ENCODE measurements at places on chromosomes 6 and 20.

DNA sequence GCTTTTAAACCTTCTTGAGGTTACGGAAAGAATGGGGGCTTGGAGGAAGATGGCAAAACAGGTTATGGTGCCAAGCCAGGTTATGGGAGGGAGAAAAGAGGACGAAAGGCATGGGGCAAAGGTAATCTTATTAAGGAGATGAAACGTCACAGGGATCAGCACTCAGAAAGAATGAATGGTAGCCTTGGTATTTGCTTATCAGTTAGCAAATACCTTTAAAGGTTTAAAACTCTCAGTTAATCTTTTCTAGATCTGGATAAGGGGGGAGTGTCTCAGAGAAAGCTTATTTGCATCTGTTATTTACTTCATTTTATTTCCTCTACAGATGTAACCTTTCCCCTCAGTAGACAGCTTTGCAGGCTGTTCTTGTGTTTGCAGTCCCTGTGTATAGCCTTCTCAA lies 55.5 kb upstream of the EEF1E1 start:
- no peak for DNase-seq

DNA sequence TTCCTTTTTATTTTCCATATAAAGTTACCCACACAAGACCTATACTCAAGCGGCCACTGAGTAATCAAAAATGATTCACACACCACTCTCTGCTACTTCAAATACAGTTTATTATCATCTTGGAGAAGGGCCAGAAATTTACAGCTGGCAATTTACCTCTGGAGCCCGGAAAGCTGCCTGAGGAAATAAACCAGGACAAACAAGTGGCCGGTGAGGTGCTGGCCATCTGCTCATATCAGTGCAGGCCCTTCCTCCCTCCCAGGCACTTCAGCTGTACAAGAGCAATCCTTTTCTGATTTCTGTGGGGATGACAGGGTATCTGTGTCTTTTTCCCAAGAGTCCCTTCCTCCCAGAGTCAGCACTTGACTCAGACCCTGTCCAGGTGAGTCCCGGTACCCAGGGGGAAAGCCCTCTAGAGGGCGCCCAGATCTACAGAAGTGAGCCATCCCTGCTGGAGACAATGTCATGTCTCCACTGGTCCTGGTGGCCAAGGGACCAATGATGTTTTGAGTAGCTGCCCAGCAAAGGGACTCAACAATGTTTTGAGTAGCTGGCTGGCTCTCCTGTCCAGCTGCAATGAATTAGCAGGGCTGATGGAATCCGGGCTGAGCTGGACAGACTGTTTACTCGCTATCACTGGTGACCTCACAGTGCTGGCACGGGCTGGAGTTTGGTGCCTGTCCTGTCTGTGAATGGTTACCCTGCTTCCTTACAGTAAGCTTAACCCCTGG lies 23.6 kb downstream of the LRP11 start:
- no peak for DNase-seq

- no peak for DNase-seq
Observed at GRCh38 chr20:1685304-1686052, 27.9 kb upstream of the SIRPG start.

GRCh38 chr20:61662226-61662967 lies 403.3 kb downstream of the TAF4 start:
- no peak for DNase-seq

GRCh38 chr6:53986165-53986720 lies 125.0 kb upstream of the MLIP start:
- no peak for DNase-seq

GRCh38 chr6:85920782-85921181 lies 278.1 kb upstream of the SYNCRIP start:
- DNase-seq, result no peak

GRCh38 chr20:62387219-62387913 lies 463 bp downstream of the RPS21 start:
- no peak for DNase-seq

DNA sequence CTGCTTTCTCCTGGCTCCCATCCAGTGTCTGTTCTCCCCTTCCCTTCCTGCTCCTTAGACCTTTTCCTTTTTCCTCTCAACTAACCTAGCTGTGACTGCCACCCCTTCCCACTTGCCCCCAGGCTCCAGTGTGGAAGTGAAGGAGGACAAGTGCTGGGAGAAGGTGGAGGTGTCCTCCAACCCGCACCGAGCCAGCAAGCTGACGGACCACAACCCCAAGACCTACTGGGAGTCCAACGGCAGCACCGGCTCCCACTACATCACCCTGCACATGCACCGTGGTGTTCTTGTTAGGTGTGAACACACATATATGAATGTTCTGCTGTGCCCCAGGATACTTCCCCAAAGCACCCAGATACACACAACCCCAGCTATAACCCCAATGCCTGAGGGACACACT lies 18.5 kb downstream of the CUL9 start:
- DNase-seq, result no peak

- DNase-seq, result no peak
Observed at GRCh38 chr20:21323640-21324039, 20.5 kb downstream of the XRN2 start.

GRCh38 chr6:157798851-157799250 lies 24.2 kb upstream of the SNX9 start:
- DNase-seq, result no peak

DNA sequence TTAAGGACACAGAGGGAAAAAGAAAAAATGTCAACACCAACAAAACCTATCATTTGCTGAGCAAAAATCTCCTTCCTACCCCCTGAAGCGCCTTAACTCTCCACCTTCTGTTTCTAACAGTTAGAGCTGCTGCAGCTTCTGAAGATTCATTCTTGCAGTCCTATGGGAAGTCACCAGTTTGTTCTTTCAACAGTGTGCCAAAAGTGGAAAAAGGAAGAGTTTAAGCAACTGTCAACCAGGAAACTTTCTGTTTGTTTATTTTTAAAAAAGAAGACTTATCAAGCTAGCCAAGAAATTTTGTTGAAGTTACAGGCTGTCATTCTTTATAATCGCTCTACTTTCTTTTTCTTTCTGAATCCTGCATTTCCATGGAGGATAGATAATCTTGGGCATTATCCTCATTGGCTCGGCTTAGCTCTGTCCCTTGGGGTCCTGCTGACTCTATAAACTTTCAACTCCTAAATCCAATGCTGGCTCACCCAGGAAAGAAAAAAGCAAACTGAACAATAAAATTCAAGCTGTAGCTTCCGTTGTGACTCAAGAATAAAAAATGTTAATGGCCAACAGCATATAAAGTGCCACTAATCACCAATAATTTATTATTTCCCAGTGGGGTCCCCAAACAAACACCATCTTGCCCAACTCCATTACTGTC lies 172.8 kb upstream of the CITED2 start:
- no peak for DNase-seq

GRCh38 chr20:36461600-36462439 lies 79.5 kb upstream of the MYL9 start:
- no peak for DNase-seq

GRCh38 chr6:143007646-143008045 lies 53.0 kb upstream of the AIG1 start:
- DNase-seq, result no peak

- DNase-seq, result no peak
Observed at GRCh38 chr20:889932-890463, 26.1 kb downstream of the ANGPT4 start.

DNA sequence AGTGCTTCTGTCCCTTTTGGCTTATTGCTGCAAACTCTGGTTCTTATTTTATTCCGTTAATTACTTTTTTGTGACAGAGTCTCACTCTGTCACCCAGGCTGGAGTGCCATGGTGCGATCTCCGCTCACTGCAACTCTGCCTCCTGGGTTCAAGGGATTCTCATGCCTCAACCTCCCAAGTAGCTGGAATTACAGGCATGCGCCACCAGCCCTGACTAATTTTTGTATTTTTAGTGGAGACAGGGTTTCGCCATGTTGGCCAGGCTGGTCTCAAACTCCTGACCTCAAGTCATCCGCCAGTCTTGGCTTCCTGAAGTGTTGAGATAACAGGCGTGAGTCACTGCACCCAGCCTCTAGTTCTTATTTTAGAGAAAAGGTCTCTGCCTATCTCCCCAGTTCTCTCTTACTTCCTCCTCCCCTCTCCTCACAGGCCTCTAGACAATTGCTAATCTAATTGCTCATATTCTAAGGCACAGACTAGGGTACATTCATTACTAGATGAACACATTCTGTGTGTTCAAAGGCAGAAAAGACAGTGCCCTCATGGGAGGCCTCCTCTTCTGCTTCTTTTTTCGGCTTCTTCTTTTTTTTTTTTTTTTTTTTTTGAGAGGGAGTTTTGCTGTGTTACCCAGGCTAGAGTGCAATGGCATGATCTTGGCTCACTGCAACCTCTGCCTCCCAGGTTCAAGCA lies 27.0 kb downstream of the EDEM2 start:
- DNase-seq, result no peak

- DNase-seq, result no peak
Observed at GRCh38 chr6:87714093-87714842, 12.2 kb upstream of the AKIRIN2 start.

DNA sequence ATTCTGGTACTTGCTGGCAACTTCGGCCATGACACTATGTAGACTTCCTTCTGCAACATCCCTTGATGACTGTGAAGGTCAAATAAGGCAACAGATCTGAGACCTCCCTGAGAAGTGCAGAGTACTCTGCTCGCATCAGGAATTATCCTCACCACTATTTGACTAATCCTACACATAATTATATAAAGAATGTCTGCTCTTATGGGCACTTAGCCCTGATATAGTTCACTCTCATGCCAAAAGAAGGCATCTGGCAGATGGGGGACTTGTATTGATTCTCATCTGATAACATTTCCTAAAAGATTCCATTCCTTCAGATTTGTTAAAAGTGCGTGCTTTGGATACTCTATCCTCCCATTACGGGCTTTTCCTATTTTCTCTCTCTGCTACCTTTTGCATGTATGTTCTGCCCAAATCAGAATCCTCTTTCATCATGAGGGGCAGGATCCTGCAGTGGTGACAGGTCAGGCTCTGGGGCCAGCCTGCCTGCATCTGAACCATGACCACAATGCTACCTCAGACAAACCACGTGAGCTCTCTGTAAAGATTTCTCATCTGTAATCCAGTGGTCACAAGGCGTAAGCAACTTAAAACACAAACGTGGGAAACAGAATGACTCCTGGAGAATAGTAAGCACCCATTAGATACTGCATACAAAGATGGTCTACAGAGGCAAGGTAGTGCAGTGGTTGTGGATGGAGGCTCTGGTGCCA lies 134.0 kb downstream of the GJA10 start:
- no peak for DNase-seq

- DNase-seq, result no peak
Observed at GRCh38 chr6:55528624-55529023, 50.4 kb downstream of the HMGCLL1 start.

GRCh38 chr6:148593130-148593812 lies 153.6 kb upstream of the UST start:
- DNase-seq, result no peak

- no peak for DNase-seq
Observed at GRCh38 chr6:45801471-45802289, 214.0 kb downstream of the CLIC5 start.

DNA sequence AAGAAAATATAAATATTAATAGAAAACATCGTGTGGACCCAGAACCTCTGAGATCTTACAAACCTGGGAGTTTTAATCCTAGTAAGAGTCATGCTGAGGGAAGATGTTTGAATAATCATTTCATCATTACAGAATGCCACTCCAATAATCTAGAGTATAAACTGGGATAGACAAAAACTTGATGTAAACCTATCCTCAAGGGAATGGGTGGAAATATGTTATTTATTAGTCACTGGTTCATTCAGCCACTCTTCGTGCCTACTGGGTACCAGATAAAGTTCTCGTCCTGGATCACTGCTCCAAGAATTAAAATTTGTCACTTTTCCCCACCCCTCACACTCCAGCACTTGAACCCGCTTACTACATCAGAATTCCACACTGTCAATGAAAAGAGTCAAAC lies 7.7 kb downstream of the HLA-B start:
- no peak for DNase-seq

GRCh38 chr6:158322724-158323560 lies 10.7 kb downstream of the TULP4 start:
- no peak for DNase-seq

GRCh38 chr6:122180132-122180531 lies 219.3 kb upstream of the HSF2 start:
- no peak for DNase-seq

DNA sequence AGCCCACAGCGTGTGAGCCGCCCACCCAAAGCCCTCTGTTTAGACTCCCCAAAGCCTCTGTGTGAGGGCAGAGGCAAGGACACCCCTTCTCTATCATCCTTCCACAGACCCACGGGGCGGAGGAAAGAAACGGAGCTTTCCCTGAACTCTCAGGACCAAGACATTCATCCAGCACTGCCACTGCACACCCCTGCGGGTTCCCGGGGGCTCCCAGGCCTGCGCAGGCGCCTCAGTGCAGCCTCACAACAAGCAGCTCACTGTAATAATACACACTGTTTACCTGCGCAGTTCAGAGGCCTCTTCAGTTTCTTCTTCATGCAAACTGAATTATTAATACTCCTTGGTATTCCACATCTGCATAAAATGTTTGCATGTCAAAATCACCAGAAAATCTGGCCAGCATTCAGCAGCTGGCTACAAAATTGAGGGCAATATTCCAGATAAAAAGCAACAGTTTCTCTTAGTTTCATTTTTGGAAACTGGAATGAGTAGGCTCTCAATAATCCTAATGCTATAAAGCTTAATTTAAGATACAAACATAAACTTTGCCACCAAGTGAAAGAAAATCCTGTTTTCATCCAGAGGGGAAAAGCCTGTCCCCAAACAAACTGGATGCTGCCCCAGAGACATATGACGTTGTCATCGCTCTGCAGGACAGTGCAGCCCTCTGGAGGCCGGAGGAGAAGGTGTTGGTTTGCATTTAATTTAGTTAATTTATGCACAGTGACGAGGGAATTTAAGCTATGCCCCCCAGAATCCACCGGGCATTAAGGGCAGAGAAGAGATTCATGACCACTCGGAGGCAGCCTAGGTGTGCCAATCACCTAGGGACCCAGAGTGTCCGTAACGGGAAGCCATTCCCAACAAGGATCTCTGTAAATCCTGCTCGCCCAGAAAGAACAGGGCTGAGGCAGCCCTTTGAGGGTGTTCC lies 45.3 kb downstream of the NINL start:
- no peak for DNase-seq

DNA sequence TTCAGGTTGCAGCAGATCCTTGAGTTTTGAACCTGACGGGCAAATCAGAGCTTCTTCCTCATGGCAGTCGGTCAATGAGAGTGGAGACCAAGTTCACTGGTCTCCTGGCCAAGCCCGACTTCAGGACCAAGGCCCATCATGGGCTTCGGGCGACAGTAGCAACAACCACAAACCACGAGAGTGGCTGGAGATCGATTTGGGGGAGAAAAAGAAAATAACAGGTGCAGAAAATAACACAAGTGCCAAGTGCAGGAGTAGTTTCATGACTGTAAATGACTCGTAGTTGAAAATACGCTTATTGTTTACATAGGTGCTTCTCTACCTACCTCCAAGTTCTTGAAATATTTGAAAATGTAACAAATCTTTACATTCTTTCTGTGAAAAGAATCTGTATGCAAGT lies 56.1 kb downstream of the DCBLD1 start:
- no peak for DNase-seq

DNA sequence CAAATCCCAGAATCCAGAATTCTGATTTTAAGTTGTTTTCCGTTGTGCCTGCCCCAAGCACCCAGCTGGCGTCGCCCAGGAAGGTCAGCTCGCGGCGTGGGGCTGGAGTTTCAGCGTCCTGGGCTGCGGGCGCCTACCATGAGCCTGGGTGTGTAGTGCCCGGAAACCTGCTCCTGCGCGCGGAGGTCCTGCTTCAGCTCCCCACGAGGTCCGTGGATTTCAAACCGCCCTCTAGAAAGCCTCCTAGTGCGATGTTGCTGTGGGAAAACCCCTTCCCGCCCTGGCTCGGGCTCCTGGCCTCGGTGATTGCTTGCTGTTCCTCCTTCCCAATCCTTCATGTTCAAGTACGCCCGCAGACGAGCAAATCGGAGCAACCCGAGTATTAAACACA lies 51.3 kb upstream of the NRN1 start:
- no peak for DNase-seq

- DNase-seq, result no peak
Observed at GRCh38 chr6:47810885-47811284, 29.1 kb downstream of the OPN5 start.

Measured in esophagus squamous epithelium (tissue), 5 donors.